Stimulated activated naive CD4-positive, alpha-beta T cell (primary cell): ENCODE measurements at places on chromosomes 7 and 10.

DNA sequence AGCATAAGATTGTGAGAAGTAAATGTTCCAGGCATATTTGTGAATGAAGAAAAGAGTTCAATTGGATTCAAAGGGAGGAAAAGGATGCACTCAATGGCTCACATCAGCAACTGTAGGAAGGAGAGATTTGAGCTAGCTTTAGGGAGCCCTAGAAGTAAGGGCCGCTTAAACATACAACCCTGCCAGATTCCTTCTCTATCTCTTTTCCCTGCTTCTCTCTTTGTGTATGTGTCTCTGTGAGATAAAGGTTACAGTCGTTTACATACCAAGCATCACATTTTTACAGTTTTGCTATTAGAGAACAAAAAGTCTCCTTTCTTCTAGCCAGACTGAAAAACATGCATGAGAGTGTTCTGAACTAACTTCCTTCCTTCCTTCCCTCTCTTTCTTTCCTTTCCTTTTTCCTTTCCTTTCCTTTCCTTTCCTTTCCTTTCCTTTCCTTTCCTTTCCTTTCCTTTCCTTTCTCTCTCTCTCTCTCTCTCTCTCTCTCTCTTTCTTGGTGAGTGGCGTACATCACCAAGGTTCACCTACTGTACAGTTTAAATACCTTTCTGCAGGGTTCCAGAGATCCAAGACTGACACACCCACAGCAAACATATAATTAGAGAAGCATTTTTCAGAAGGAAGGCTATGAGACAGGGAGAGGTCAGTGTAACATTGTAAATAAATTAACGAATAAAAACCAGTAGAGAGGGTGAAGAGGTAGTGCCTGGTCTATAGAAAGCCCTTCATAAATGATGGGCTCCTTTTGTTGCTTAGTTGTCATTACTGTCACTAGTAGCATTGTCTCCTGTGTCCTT is 240.4 kb downstream of the ARL4A start:
- no peak for DNase-seq

DNA sequence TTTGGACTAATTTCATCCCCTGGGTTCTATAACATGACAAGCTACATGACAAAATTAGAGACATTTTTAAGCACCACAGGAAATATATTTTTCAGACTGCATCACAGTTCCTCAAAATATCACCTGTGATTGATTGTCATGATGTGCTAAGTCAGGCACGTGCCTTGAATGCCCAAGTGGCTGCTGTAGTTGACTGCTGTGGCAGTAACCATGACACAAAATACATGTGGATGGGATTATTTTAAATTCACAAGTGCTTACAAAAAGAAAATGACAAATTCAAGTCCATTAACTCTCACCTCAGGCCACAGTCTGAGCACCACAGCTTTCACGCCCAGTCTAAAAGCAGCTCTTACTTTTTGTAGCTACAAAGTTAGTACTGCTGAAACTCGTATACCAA is 45.5 kb downstream of the TNPO3 start:
- DNase-seq, result no peak

DNA sequence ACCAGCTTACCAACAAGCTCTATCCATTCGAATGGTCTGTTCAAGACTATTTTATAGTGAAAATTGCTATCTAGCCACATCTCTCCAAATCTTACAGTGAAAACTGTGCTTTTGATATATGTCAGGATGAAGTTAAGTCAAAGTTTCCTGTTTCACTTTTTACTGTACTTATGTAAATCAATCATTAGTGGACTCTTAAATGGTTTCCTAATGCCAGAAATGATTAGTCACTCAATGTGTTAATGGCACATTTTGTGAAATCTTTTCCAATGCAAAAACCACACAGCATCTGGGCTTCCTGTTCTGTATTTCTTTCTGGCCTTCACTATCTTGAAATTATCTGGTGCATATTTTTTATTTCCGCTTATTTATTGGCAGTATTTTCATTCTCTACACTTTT is 87.3 kb upstream of the STEAP1B start:
- DNase-seq, result no peak

DNA sequence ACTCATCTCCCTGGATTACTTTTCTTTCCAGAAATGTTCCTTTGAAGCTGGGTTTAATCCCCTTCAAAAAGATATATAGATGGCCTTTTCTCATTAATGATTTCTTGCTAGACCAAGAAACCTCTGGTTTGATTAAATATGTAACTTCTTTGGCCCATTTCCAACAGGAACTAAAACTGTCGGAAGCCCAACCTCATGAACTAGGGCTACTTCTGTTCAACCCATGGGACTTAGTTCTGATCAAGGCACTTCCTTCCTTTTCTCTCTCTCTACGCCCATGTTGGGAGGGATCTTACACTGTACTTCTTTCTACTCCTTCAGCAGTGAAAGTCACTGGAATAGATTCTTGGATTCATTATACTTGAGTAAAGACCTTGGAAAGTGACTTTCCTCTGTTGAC is 83.6 kb downstream of the TMEM106B start:
- no peak for DNase-seq

DNA sequence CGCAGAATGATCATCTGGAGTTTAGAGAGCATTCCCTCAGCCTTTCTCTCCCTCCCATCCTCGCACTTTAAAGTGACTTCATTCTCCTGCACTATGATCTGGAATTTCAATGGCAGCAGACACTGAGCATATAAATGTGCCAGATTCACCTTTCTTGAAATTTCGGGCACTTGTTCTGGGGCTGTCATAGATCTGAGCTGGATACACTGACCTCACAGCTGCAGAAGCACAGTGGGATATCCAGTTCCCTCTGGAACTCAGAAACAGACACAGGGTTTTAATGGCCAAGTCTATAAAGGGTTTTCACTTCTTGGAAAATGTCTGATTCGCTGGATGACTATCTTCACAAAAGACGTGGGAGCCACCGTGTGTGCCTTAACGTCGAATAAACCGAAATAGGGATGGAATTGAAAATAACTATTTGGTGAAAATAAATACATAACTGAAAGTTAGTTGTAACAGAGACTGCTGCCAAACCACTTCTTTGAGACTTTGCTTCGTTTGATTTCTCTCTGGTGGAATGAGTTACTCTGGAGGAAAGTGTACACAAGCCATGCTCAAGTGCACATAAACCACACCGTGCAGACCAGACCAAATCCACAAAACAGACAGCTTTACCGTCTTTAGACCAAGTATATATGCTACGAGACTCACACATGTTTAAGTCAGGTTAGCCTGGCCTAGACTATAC is 126.1 kb downstream of the SVIL start:
- DNase-seq, result no peak

GRCh38 chr7:1053002-1053411 is 8.7 kb downstream of the GPR146 start:
- DNase-seq, result no peak

DNA sequence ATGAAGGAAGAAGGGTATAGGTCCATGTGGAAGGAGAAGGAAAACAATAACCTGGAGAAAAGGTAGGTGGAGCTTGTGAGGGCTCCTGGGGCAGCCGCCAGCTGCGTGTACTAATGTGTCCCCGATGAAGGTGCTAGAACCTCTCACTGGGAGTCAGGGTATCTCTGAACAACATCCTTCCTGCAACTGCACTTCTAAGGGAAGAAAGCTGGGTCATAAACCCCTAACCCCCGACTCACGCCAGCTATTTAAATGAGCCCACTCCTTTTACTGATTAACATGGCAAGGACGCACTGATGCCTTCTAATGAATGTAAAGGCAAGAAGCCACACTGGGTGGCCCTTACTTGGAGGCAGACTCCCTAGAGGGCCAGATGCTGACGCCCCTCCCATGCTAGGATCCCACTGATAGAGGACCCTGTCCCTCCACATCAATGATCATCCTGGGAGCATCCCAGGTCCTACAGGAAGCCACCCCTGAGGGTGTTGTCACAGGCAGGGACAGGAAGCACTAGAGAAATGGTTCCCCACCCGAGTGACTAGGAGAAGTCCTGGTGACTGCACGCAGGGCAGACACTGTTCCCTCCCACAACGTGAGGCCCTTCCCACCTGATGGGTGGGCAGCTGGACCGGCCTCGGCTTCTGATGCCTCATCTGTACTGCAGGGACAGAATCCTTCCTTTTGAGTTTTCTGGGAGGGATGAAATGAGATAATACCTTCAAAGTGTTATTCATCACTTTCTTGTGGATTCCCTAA is 20.4 kb downstream of the JCAD start:
- no peak for DNase-seq

- no peak for DNase-seq
Measured at GRCh38 chr10:90819911-90820310, 37.9 kb downstream of the HTR7 start.

DNA sequence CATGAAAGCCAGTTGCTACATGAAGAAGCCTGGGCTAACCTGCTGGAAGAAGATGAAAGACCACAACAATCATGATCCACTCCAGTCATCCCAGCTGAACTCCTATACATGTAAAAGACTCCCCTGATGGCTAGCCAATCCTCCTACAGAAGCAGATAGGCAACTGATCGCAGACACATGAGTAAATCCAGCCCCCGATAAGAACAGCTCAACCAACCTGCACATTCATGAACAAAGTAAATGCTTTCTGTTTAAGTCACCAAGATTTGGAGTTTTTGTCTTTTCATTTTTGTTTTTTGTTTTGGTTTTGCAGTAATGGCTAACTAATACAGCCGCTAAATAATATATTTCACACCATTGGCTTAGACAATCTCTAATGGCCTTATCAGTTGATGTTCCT is 53.7 kb downstream of the PRLHR start:
- DNase-seq, result no peak

- no peak for DNase-seq
Measured at GRCh38 chr7:137243741-137244140, 99.8 kb downstream of the PTN start.

DNA sequence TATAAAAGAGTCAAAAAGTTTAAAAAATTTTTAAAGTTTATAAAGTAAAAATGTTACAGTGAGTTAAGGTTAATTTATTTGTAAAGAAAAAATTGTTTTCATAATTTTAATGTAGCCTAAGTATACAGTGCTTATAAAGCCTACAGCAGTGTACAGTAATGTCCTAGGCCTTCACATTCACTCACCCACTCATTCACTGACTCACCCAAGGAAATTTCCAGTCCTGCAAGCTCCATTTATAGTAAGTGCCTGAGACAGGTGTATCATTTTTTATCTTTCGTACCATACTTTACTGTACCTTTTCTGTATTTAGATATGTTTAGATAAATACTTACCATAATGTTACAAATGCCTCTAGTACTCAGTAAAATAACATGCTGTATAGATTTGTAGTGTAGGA is 269.7 kb upstream of the PHF14 start:
- DNase-seq, result no peak

- DNase-seq, result no peak
Measured at GRCh38 chr7:64907641-64908326, 4.7 kb downstream of the ZNF273 start.

DNA sequence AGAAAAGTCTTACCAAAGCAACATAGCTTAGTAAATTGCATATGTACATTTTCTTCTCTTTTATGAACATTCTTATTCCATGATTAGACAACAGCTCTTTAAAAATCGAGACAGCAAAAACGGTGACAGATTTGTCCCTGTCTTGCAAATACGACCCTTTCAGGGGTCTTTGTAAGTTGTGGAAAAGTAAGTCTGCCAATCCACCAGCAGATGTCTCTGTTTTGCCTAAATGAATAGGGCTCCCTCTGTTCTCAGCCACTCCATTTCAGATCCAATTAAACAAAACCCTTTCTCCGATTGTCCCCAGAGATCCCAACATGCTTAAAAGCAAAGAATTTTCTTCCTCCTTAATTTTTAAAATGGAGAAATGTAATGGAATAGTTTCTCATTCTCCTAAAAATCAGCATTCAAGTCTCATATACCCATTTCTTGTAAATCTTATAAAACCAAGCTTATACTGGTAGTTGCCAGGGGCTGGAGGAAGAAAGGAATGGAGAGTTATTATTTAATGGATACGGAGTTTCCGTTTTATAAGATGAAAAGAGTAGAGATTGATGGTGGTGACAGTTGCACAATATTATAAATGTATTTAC is 61.0 kb upstream of the NFE2L3 start:
- DNase-seq, result no peak

GRCh38 chr7:157941210-157941609 is 604.4 kb downstream of the DNAJB6 start:
- DNase-seq, result no peak

GRCh38 chr7:40587419-40587818 is 452.6 kb downstream of the SUGCT start:
- no peak for DNase-seq

DNA sequence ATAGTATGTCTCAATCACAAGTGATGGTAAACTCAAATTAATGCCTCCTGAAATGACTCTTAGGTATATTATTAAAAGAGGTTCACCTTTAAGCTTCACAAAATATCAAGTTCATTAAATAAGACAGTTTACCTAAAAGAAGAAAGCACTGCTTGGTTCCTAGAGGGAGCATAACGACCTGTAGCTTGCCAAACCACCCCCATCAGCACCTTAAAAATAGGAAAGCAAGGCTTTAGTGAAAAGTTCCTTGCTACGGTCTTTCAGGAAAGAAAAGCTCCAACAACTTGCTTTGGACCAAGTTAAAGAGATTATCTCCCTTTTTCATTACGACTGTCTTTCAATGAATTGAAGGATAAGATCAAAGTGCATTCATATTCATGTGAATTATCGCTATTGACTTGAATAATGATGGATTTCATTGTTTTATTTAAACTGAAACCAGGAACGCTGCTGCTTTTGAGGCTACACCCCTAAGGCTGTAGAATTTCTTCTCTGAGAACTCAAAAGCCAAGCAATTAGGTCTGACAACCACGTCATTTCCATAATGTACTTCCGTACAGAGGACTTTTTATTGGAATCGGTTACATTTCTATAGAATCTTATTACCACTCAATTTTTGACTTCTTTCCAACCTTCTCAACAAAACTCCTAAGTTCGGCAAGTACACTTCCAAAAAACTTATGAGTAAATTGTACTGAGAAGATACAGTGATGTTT is 7.0 kb upstream of the SPAG6 start:
- no peak for DNase-seq

DNA sequence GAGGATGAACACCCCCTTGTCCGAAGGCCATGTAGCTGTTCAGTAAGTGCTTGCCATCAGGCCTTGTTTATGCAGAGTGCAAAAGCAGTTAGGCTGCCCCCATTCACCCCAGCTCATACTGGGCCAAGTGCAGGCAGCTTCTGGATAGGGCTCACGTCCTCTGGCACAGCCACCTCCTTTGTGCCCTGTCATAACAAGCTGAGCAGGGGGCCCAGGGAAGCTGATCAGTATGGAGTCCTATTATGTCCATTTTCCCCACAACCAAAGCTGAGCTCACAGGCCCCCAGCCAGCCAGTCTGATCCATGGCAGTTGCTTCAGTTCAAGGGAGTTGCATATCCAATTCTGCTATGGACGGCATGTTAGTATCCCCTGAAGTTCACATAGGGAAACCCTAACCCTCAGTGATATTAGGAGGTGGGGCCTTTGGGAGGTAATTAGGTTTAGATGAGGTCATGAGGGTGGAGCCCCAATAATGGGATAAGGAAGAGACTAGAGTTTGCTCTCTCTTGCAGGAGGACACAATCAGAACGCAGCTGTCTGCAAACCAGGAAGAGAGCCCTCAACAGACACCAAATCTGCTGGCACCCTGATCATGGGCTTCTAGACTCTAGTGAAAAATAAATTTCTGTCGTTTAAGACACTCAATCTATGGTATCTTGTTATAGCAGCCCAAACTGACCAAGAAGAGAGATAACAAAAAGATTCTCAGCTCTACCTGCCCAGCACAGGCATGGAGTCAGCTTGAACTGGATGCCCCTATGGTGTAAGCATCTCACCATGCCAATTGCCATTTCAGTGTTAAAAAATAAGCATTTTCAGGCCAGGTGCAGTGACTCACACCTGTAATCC is 155.9 kb downstream of the FGFR2 start:
- no peak for DNase-seq
